SJCRH30 (cell line): ENCODE measurements at places on chromosomes 11 and 22. TPM values are rescaled to one million over a fixed set of nuclear protein-coding genes. Genes with fewer than 3 reads are reported as not detected.

The NRIP3 gene
- total RNA-seq: 10.1 and 13.2 TPM in 2 replicates

The EXPH5 gene
- total RNA-seq: 0.14 and 0.23 TPM in 2 replicates

The NLRP14 gene
- not detected in 2 replicates for total RNA-seq

The RBMXL2 gene
- total RNA-seq: not detected in 2 replicates

The LDHAL6A gene
- not detected in 2 replicates for total RNA-seq

The OR51B2 gene
- not detected in 2 replicates for total RNA-seq

The APOA1 gene
- not detected in 2 replicates for total RNA-seq

The TUBA8 gene
- total RNA-seq: 0.89 TPM in 1 of 2 replicates, not detected in the other

DNA sequence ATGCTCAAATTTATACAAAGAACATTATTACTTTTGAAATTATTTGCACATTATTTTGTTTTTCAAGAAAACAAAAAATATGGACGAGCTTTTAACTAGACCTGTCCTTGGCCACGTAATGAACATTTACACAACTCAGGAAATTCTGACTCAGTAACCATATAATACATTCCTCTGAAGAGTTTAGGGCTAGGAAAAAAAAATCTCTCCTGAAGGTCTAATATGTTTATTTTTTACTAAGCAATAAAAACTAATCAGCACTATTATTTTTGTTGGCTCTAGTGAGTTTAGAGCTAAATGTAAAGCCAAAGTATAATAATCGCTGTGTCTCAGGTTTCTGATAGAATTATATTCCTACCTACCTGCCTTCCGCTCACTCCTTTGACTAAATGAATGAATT is 187.5 kb downstream of the SWAP70 start:
- H3K36me3 ChIP-seq: peaks cover 7% of the 10 kb centered on the region
- H3K27ac ChIP-seq: no peak overlapping the region
- no peaks in the 10 kb centered on the region for H3K27me3 ChIP-seq
- H3K4me1 ChIP-seq: no peaks in the 10 kb centered on the region
- DNase-seq: no peak

- H3K4me3 ChIP-seq: no peak overlapping the region
- H3K27me3 ChIP-seq: no peaks in the 10 kb centered on the region
- peak; percentile 4 for DNase-seq
- H3K36me3 ChIP-seq: no peaks in the 10 kb centered on the region
- H3K27ac ChIP-seq: no peak overlapping the region
- H3K4me1 ChIP-seq: no peaks in the 10 kb centered on the region
Observed at GRCh38 chr11:129331217-129331616, 44.4 kb upstream of the BARX2 start.

GRCh38 chr22:39643311-39644083 is 72.9 kb downstream of the CACNA1I start:
- H3K4me3 ChIP-seq: no peak overlapping the region
- H3K4me1 ChIP-seq: no peaks in the 10 kb centered on the region
- H3K36me3 ChIP-seq: no peaks in the 10 kb centered on the region
- no peak overlapping the region for H3K27ac ChIP-seq
- DNase-seq: no peak

GRCh38 chr11:2930704-2931419 is 1.6 kb upstream of the PHLDA2 start:
- no peak overlapping the region for H3K27ac ChIP-seq
- H3K4me3 ChIP-seq: no peak overlapping the region
- H3K4me1 ChIP-seq: no peaks in the 10 kb centered on the region
- DNase-seq: no peak

- H3K4me1 ChIP-seq: no peaks in the 10 kb centered on the region
- H3K4me3 ChIP-seq: no peak overlapping the region
- DNase-seq: no peak
- H3K27me3 ChIP-seq: no peaks in the 10 kb centered on the region
- H3K36me3 ChIP-seq: no peaks in the 10 kb centered on the region
Observed at GRCh38 chr22:47377926-47378560, 615.6 kb downstream of the TBC1D22A start.

DNA sequence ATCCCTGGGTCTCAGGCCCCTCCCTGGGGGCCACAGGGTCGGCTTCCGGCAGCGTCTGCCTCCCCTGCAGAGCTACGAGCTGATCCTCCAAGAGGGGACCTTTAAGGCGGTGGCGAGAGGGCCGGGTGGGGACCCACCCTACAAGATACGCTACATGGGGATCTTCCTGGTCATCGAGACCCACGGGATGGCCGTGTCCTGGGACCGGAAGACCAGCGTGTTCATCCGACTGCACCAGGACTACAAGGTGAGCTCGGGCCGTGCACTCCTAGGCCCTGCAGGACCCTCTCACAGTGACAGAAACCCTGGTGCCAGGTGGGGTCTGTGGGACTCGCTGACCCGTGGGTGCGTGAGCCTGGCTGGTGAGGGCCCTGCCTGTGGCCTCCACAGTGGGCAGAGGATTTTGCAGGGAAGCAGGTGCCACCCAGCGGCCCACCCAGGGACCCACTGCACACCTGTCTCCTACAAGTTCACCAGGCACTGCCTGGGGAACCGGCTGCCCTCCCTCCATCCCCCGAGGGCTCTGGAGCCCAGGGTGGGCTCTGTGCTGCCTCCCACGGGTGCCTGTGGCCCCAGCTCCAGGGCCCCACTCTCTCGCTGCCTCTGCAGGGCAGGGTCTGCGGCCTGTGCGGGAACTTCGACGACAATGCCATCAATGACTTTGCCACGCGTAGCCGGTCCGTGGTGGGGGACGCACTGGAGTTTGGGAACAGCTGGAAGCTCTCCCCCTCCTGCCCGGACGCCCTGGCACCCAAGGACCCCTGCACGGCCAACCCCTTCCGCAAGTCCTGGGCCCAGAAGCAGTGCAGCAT is 13.7 kb downstream of the MUC5B start:
- no peak overlapping the region for H3K4me3 ChIP-seq
- H3K36me3 ChIP-seq: no peaks in the 10 kb centered on the region
- no peaks in the 10 kb centered on the region for H3K27me3 ChIP-seq
- DNase-seq: no peak
- H3K4me1 ChIP-seq: no peaks in the 10 kb centered on the region
- no peak overlapping the region for H3K27ac ChIP-seq

- DNase-seq: no peak
- no peaks in the 10 kb centered on the region for H3K36me3 ChIP-seq
- H3K27me3 ChIP-seq: no peaks in the 10 kb centered on the region
- no peak overlapping the region for H3K27ac ChIP-seq
- no peaks in the 10 kb centered on the region for H3K4me1 ChIP-seq
- H3K4me3 ChIP-seq: no peak overlapping the region
Observed at GRCh38 chr22:20647586-20648305, 126.2 kb upstream of the SERPIND1 start.

GRCh38 chr22:48284671-48285070 is 1522.2 kb downstream of the TBC1D22A start:
- no peaks in the 10 kb centered on the region for H3K4me1 ChIP-seq
- no peaks in the 10 kb centered on the region; the same call in 1 of the 2 replicates for H3K27me3 ChIP-seq
- no peak overlapping the region for H3K4me3 ChIP-seq

DNA sequence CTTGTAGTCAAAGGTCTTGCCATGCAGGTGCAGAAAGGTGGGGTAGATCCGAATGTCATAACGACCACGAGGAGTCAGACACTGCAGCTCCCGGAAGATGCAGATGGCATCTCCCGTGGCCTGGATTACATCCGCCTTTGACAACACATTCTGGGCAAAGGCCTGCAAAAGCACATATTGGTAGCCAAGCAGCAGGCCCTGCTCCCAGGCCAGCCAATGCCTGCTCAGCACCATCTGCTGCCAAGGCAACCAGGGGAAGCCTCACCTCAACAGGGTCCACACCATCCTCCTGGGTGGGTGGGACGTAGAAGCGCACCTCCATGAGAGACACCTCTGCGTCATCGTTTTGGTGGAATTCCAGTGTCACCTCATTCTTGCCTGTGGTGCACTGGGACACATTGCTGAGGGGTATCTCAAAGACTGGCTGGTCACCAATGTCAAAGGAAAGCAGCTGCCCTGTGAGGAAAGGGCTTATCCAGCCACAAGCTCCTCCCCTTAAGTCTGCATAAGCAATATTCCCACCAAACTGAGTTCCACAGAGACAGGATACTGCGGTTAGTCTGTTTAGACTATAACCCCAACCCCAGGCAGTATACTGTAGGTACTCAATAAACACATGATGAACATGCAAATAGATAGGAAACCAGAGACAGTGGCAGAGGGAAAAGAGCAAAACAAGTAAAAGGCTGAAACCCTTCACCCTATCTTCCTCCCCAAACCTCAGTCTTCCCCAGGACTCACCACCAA is 2.8 kb downstream of the SSRP1 start:
- no peaks in the 10 kb centered on the region for H3K27me3 ChIP-seq
- no peak for DNase-seq
- H3K4me3 ChIP-seq: no peak overlapping the region
- H3K4me1 ChIP-seq: peaks cover 10% of the 10 kb centered on the region
- no peak overlapping the region for H3K27ac ChIP-seq
- H3K36me3 ChIP-seq: peaks cover 64% of the 10 kb centered on the region

DNA sequence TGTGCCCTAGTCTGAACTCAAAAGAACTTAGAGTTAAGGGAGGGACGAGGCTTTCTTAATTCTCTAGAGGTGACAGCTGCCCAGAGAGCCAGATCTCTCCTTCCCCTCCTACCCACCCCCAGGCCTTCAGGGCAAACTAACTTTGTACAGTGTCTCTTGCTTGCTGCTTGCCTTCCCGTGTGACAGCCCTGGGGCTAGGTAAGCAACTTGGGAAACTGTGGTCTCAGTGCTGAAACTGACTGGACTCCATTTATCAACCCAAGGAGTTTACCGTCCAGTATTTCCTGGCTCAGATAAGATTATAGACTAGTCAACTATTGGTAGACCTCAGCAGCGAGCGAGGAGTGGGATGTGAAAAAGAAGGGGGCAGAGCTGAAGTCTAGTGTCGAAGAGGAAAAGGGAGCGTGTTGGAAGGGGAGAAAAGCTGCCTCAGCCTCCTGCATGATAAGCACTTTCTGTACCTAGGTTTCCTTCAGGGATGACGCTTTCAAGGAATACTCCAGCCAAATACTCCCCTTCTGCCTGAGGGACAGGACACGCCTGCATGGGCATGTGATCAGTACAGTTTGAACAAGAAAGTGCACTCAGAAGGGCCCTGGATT is 43.3 kb upstream of the WEE1 start:
- peaks cover 15% of the 10 kb centered on the region for H3K36me3 ChIP-seq
- peaks cover 14% of the 10 kb centered on the region for H3K4me1 ChIP-seq
- H3K27me3 ChIP-seq: no peaks in the 10 kb centered on the region
- no peak overlapping the region; the same call in 1 of the 2 replicates for H3K27ac ChIP-seq

DNA sequence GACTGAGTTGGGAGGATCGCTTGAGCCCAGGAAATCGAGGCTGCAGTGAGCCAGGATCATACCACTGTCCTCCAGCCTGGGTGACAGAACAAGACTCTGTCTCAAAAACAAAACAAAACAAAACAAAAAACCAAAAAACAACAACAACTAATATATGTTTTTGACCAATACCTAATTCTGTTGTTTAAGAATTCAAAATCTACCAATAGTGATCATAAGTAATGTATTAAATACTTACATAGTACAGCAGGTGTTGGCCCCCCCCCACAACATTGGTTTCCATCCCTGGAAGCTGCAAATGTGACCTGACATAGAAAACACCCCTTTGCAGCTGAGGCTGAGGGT is 74.7 kb downstream of the KCNQ1 start:
- no peaks in the 10 kb centered on the region for H3K36me3 ChIP-seq
- no peaks in the 10 kb centered on the region for H3K4me1 ChIP-seq
- no peak overlapping the region for H3K4me3 ChIP-seq
- H3K27me3 ChIP-seq: peaks cover 20% of the 10 kb centered on the region

DNA sequence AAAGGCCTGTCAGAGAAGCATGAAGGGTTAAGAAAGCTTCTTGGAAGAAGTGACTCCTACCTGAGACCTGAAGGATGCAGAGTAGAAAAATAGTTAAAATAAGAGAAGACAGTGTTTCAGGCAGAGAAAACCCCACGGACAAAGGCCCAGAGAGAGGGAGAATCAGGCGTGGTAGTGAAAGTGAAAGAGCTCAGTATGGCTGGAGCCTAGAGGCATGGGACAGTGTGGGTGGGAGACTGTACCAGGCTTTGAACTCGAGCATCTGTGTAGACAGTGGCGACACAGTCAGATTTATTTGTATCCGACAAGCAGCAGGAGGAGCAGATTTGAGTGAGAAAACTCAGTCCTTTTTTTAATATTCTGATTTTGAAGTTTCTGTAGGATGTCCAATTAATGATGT is 360.0 kb downstream of the OPCML start:
- no peak overlapping the region for H3K4me3 ChIP-seq
- H3K27me3 ChIP-seq: no peaks in the 10 kb centered on the region
- DNase-seq: no peak
- H3K4me1 ChIP-seq: no peaks in the 10 kb centered on the region
- no peak overlapping the region for H3K27ac ChIP-seq
- no peaks in the 10 kb centered on the region for H3K36me3 ChIP-seq

- H3K36me3 ChIP-seq: no peaks in the 10 kb centered on the region
- H3K27me3 ChIP-seq: no peaks in the 10 kb centered on the region
- H3K4me1 ChIP-seq: peaks cover 15% of the 10 kb centered on the region
- peak overlapping the region; percentile 37 for H3K4me3 ChIP-seq
- peak; percentile 39 for DNase-seq
Observed at GRCh38 chr11:128544471-128545051, 42.8 kb downstream of the ETS1 start.

GRCh38 chr11:19253153-19253745 is 12.5 kb upstream of the E2F8 start:
- DNase-seq: peak; percentile 83
- H3K27ac ChIP-seq: peak overlapping the region; percentile 11; the same call in 1 of the 2 replicates
- no peaks in the 10 kb centered on the region for H3K27me3 ChIP-seq
- 0 out of 2 replicates have a peak, but pooled peaks cover 2% of the 10 kb centered on the region for H3K36me3 ChIP-seq

GRCh38 chr22:31211862-31212730 is at the start of gene LIMK2:
Gene LIMK2 (plus strand): TSS chr22:31212298. CDS start chr22:31212409, 111 bp downstream.
- peak within 1 kb of the TSS; percentile 92 for H3K4me3 ChIP-seq
- H3K4me1 ChIP-seq: peaks cover 20% of the 10 kb centered on the region
- H3K36me3 ChIP-seq: 0 out of 2 replicates have a peak, but pooled peaks cover 3% of the 10 kb centered on the region
- H3K27ac ChIP-seq: peak within 1 kb of the TSS; percentile 91
- H3K27me3 ChIP-seq: no peaks in the 10 kb centered on the region

DNA sequence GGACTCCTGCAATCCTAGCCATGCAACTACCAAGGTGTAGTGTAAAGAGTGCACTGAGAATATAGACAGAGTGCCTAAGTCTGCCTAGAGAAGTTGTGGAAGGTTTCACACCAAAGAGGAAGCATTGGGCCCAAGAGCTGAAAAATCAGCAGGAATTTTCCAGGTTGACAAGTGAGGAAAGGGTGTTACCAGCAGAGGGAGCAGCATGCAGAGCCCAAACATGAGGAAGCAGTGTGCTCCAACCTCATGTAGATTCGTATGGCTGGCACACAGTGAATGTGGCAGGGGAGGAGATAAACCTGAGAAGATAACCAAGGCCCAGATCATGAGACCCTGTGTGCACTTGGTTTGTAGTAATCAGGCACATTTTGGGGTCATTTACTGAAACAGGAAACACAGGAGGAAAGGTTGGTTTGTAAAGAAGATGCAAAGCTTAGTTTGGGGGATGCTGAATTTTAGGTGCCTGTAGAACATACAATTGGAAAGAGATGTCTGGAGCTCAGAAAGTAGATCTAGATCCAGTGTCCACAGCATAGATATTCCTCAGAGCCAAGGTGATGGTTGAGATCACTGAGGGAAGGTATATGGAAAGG is 1.7 kb downstream of the HPX start:
- H3K4me1 ChIP-seq: no peaks in the 10 kb centered on the region
- 0 out of 2 replicates have a peak, but pooled peaks cover 2% of the 10 kb centered on the region for H3K27me3 ChIP-seq
- H3K27ac ChIP-seq: no peak overlapping the region
- H3K4me3 ChIP-seq: no peak overlapping the region

- H3K27me3 ChIP-seq: no peaks in the 10 kb centered on the region; the same call in 1 of the 2 replicates
- DNase-seq: peak; percentile 78
- H3K4me1 ChIP-seq: no peaks in the 10 kb centered on the region
- H3K36me3 ChIP-seq: no peaks in the 10 kb centered on the region
- no peak overlapping the region for H3K27ac ChIP-seq
- H3K4me3 ChIP-seq: no peak overlapping the region
Observed at GRCh38 chr22:48045369-48045768, 1282.9 kb downstream of the TBC1D22A start.

- peaks cover 54% of the 10 kb centered on the region for H3K27me3 ChIP-seq
- H3K4me3 ChIP-seq: no peak overlapping the region
Observed at GRCh38 chr11:65793144-65793581, 6.3 kb downstream of the OVOL1 start.
